ENCODE measurements at places on chromosomes 13 and 19.

DNA sequence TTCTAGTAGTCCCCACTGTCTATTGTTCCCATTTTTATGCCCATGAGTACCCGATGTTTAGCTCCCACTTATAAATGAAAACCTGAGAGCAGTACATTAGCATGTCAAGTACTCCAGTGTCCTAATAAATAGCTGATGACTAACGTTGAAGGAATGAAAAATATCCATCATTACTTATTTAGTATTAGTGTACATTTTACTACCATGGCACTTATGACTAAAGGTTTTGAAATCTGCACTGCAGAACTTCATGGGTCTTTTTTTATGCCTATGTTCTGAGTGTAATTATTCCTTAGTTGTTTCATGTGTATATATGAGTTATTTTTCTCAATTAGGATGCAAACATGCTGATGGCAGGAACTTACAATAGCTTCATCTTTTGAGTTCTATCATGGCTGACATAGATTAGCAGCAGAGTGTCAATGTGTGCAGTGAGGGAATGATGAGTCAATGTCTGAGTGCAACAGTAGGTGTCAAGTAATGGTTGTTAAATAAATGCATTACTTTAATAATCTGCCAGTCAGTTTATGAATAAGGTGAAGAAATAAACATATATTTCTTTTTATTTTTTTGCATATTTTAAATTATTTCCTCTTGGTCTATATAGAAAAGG, 188.4 kb downstream of the ITGBL1 start:
- DNase-seq, result no peak

- no peak for DNase-seq
Observed at GRCh38 chr19:16143399-16144215, at the start of gene HSH2D. TSS of gene HSH2D (plus strand) at chr19:16143685. CDS start at chr19:16148751, 5,066 bp downstream.

- no peak for DNase-seq
Observed at GRCh38 chr13:98535501-98536354, 41.2 kb downstream of the STK24 start.

DNA sequence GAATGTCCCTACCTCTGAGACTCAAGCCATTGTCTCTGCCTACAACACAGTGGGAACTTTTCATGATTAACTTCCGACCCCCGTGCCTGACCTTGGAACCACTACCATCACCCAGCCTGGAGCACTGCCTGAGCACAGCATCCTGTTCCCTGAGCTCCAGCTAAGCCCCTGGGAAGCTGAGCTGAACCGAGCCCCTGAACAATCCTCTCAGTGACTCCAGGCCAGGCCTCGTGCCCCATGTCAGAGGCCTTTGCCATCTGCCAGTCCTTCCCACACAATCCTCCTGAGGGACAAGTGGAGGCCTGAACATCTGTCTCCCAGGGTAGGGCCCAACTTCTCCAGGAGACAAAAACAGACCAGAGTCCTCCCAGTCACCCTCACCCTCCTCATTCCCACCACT, 17.5 kb downstream of the CEACAM3 start:
- no peak for DNase-seq

- no peak for DNase-seq
Observed at GRCh38 chr13:80040981-80041317, 300.0 kb downstream of the SPRY2 start.

GRCh38 chr13:96696389-96696900, 297.8 kb downstream of the OXGR1 start:
- no peak for DNase-seq

DNA sequence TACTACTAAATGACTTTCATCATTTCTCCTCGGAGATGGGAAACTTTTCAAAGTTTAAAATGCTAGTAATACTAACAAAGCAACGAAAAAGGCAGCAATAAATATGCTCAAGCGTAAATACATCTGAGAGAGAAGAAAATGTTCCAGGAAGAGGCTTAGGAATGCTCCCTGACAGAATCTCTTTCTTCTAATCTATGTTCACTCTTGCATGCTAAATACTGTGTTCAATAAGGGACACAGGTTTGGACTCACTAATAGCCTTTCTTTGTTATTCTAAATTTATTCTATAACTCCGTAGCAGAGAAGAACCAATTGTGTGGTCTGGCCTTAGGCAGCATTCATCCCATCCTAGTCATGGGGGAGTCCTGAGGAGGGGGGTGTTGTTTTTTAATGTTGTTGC, 823.0 kb downstream of the PCDH9 start:
- no peak for DNase-seq

DNA sequence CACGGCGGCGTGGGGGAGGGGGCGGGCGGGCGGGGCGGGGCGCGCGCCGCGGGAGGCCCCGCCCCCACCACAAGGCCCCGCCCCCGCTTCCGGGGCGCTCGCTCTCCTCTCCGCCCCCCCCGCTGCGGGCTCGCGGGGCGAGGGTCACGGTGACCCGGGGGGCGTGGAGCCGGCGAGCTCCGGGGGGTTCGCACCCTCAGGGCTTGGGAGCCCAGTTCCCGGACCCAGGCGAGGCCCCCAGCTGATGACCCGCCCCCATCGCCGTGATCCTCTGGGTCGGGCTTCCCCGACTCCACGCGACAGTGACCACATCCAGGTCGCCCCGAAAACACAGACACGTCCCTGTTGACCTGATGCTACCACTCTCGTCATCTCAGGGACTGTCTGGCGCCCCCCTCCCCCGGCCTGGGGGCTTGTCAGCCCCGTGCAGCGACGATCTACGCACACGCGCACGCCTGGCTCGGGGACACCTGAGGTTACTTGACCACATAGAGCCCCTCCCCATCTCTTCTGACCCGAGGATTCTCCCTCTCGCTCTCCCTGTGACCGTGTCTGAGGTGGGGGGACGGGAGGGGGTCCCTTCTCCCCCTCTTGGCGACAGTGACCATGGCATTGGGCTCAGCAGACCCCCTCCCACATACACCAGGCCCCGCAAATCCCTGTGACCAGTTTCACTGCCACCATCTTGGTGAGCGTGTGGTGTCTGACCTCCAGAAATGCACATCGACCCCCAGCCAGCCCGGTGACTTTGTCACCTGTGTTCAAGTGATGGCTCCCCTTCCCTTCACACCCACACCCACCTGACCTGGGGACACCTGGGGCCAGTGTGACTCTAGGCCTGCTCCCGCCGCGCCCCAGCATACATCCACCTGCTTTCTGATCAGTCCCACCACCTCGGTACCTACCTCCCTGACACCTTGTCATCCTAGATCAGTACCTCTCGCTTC, 670 bp downstream of the MAP2K7 start:
- DNase-seq, result no peak

DNA sequence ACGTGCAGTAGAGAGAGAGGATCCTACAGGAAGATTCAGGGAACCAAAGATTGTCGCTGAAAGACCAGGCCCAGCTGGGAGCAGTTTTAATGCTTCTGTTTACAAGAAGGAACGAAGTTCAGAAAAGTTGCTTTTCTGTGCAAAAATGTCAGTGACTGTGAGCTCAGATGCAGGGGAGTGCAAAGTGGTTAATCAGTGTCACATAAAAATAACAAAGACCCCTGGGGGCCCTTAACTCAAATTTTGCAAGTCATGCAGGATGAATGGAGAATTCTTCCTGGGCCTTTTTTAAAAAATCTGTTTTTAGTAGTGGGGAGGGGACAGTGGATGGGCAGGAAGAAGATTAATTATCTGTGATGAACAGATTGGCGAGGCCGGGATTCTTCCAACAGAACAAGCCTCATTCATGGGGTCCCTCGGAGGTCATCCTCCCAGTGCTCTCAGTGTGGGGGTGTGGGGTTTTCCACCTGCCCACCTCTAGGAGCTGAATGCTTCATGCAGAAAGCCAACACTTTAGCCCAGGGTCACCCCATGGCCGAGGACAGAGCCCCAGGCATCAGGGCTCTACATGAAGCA, 167.2 kb downstream of the UQCRFS1 start:
- no peak for DNase-seq

GRCh38 chr13:98370806-98371515, 193.9 kb upstream of the RNF113B start:
- peak; percentile 86 for DNase-seq

DNA sequence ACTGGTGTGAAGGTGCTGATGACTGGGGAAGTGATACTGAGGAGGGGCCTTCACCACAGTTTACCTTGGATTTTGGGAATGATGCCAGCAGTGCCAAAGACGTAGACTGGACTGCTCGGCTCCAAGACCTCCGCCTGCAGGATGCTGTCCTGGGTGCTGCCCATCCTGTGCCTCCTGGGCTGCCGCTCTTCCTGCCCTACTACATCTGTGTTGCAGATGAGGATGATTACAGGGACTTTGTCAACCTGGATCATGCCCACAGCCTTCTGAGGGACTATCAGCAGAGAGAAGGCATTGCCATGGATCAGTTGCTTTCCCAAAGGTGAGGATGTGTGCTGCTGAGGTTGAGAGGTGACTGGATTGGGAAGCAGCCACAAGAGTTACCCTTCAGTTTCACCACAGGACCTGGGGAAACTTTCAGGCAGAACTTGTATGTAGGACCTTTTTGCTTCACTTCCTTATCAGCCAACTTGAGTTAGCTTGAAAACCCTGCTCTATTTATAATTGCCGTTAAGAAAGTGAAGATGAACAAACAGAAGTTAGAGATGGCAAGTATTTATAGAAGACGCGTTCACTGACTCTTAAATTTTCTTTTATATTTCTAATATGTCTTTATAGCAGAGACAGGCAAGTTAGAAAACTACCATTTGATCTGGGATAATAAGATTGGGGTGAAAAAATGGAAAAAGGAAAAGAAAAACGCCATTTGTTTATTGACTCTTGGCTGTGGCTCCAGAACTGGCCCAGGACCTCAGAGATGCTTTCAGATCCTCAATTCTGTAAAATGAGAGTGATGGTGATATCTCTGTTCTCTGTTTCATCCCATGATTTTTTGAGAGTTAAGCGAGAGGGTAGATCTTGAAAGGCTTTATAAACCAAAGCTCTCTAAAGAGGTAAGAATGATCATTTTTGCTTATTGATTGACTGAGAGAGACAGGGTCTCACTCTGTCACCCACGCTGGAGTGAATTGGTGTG, 5.3 kb downstream of the PDCD2L start:
- DNase-seq, result no peak

GRCh38 chr19:43624933-43625332, 5.5 kb upstream of the ZNF428 start:
- DNase-seq, result no peak

- no peak for DNase-seq
Observed at GRCh38 chr13:55000844-55001243, 1972.2 kb downstream of the OLFM4 start.

DNA sequence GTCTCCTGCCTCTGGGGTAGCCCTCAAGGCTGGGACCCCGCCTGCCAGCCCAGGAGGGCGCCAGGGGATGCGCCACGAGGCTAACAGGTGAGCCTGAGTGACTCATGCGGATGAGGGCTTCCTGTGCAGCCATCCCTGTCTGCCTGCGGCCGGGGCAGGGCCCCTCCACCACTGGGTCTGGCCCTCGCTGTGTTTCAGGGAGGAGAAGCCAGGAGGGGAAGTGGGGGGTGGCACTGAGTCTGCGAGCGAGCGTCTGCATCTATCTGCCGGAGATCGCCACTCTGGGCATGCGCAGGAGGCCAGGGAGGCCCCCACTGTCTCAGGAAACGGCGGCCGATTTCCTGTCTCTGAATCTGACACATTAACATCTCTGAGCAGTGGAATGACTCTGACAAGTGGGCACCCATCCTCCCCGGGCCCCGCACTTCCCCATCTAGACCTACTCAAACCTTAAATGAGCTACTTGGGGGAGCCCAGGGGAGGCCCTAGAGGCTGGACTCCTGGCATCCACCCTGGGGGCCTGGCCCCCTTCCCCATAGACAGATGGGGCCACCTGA, 19.7 kb downstream of the RFX1 start:
- DNase-seq, result no peak

DNA sequence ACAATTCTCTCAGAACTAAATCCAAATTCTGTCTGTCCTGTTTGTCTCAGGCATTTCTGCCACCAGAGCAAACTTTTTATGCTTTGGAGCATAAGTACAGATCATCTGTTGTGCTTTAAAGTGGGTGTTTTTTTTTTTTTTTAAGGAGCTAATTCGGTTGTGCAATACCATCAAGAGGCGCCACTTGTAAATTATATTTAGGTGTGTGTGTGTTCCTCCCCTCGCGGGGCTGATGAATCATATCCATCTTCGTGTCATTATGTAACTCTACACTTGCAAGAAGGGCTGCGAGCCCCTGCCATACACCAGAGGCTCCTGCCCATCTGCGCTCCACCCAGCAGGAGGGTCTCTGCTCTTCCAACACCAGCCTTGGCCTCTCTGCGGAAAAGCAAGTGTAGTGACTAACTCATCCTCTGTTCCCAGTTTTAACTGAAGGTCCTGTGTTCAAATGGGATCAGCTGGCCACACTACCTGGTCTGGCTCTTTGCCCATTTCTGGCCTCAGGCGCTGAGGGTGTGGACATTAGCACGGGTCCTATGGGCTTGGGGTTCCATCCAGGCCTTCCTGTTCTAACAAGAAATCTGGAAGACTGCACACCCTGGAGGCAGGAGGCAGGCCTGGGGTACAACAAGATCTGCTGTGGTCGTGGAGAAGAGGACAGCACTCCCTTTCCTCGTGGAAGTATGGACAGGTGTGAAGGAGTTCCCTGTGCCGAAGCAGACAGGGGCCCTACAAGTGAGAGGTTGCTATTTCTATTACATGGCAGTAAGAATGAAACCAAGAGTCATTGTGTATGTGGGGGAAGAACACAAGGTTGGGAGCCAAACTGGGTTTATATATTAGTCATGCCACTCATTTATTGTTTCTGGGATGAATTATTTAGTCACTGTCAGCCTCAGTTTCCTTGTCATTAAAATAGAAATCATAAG, 96.1 kb upstream of the MBNL2 start:
- no peak for DNase-seq

DNA sequence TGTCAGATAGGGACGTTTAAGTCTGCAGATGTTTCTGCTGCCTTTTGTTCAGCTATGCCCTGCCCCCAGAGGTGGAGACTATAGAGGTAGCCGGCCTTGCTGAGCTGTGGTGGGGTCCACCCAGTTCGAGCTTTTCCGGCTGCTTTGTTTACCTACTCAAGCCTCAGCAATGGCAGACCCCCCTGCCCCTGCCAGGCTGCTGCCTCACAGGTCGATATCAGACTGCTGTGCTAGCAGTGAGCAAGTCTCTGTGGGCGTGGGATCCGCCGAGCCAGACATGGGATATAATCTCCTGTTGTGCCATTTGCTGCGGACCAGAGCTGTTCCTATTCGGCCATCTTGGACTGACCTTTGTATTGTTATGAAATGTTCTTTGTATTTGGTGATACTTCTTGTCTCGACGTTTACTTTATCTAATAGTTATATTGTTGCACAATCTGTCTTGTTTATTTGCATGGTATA, 46.3 kb downstream of the NBEA start:
- DNase-seq, result no peak

- DNase-seq, result no peak
Observed at GRCh38 chr13:49681842-49682435, 9.3 kb downstream of the EBPL start.

- DNase-seq, result no peak
Observed at GRCh38 chr19:55667511-55667910, 7.5 kb upstream of the EPN1 start.

GRCh38 chr13:26604784-26605545, 47.5 kb downstream of the WASF3 start:
- no peak for DNase-seq

GRCh38 chr19:16372065-16372915, 47.7 kb downstream of the KLF2 start:
- no peak for DNase-seq

GRCh38 chr13:71751073-71751472, 115.9 kb downstream of the DACH1 start:
- no peak for DNase-seq

All from AG09319 (cell line).